ENCODE measurements at places on chromosomes 7 and 10.

- no peak for DNase-seq
Observed at GRCh38 chr10:115829521-115830205, 443.3 kb downstream of the GFRA1 start.

GRCh38 chr7:132430041-132430855 is 146.0 kb downstream of the PLXNA4 start:
- DNase-seq, result no peak

DNA sequence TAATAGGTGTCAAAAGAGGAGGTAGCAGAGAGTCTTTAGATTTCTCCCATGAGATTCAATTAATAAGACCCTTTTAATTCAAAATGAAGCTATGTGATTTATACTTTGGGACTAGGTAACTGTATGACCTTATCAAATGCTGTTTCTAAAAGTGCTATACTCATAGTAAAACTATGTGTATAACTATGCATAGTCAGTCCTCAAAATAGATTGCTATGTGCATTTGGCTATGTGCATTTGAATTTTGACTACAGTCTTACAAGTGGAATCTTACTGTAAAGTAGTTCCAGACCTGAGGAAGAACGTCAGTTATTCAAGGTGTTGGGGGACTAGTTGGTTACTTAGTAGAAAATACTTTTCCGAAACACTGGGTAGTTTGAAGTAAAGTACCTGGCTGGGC is 36.9 kb downstream of the ADD3 start:
- DNase-seq, result no peak

DNA sequence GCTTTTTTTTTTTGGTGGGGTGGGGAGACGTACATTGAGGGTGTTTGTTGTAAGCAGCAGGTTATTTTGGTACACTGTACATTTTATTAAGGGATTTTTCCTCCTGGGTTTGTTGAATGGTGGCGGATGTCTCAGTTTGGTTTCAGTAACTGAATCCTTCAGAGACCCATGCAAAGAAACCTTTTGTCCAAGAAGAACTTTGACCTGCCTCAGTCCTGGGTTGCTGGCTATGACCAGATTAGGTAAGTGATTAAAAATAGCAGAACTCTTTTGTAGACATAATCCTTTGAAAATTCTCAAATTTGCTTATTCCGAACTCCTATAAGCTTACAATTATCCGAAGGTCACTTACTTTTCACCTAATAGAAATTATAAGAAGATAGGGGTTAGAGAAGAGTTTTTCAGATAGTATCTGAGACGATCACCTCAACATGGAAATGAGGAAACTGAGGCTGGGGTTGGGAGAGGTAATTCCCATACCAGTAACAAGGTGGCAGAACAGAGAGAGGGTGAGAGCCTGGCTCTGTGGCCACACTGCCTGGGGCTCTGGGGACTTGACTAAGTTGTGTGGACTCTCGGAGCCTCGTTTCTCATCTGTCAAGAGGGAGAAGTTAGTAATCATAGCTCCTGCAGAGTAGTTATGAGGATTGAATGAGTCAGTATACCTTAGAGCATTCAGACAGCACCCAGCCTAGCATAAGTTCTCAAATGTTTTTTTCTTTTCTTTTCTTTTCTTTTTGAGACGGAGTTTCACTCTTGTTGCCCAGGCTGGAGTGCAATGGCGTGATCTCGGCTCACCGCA is 87.4 kb downstream of the CCNY start:
- no peak for DNase-seq

DNA sequence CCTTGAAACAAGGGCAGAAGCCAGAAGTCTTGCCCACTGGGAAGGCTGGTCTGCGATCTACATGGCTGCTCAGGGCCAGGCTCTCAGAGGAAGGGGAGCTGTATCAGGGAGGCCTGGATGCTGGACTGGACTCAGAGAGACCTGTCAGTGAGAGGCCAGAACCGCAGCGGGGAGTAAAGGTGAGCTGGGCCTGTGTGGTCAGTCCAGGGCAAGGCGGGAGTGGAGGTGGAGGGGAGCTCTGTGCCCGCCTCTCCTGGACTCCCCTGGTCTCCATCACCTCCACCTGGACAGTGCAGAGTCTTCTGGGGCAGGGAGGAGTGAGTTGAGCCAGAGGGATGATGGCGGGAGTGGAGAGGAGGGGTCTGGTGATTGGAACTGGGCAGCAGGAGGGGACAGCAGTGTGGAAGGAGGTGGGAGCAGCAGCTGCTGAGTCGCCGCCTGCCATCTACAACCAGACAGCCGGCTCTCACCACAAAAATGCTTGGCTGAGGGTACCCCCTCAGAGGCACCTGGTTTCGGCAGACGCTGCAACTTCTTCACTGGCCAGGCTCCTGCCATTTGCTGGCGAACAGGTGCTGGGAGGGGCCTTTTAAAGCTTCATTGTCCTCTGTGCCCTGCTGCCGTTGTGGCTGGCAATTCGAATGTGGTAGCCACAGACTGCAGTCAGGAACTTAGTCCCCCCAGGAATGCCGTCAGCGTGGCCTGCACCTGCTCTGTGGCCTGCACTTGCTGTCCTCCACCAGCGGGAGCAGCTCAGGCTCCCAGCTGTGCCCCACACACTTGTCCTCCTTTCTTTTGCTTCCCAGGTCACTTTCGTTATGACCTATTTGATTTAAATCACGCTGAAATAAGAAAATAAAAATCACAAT is 3.5 kb downstream of the RASSF4 start:
- no peak for DNase-seq

DNA sequence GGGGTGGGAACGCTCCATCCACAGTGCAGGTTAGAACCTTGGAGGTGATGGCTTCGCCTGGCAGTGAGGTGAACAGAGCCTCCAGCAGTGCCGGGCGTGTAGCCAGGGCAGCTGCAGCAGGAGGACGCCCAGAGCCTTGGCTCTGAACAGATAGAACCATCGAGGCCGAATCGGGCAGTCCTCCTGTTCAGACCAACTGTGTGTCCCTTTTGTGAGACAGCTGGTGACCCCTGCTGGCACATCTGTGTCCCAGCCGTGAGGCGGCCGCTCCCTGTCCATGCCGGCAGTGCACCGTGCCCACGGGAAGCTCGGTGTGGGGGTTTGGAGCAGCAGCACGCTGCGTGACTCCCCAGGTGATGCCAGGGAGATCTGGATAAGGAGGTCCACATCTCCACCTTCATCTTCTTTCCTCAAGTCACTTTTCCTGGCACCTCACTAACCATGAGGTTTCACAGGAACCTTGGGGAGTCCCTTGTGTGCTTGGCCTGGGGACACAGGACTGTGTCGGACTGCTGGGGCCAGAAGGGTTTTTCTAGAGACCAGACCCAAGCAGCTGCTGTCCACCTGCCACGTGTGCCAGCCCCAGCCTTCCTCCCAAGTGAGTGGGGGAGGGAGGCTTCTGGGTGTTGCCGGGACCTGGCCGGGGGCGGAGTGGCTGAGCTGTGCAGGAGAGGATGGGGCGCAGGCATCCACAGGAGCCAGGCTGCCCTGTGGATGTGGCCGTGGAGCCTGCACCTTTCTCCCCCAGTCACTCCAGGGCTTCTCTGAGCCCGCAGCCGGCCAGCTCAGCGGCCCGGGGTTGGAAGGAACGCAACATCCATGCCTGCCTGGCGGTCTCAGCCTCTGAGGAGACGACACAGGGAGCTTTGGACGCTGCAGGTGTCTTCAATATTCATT is 69.4 kb downstream of the DNAJB6 start:
- DNase-seq, result no peak

DNA sequence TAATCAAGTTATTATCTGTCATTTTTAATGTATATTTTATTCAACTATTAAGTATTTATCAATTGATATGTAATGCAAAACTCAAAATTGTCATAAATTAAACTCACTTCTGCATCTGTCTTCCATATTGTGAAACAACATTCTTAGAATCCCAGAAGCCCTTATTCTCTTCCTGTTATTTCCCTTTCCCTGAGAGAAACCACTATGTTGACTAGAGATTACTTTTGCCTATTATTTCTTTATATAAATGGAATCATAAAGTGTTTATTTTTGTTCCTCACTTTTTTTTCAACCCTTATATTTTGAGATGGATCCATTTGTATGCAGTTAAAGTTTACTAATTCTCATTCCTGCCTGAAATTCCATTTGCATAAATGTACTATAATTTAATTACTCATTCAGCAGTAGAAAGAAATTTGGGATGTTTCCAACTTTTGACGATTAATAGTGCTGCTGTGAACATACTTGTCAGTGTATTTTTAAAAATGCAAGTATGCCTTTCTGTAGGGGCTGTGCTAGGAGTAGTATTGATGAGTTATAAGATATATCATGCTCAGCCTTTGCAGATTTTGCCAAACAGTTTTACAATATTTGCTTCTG is 211.2 kb downstream of the SEMA3D start:
- no peak for DNase-seq

DNA sequence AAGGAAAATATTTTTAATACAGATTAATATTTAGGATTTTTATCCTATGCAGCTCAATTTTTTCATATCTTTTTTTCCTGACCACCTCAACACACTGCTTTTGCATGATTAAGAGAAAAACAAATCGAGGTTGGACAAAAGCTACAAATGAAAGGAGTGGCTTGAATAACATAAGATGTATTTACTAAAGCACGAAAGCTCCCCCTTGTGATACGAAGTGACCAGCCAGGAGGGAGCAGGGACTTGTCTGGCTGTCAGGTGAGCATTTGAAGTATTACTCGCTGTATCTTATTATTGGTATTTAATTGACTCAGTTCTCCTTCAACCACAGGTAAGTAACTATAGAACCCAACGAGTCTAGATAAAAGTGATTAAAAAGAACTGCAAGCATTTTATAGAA is 265.2 kb upstream of the PHF14 start:
- DNase-seq, result no peak

DNA sequence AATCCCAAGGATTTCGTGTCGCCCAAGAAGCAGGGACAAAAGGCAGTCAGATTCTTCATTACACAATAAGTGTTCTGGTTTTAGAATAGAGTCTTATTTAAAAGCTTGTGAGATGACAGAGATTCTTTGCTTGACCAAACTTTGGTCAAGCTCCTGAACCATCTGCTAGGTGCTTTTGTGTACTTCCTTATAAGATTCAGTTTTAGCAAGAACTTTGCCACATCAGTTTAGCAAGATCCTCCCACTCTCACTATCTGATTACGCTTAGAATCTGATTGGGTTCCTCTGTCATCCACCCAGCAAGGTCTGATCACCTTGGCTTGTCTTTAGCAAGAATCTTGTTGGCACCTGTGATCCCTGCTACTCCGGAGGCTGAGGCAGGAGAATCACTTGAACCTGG is 38.2 kb upstream of the SDHAF3 start:
- no peak for DNase-seq

Measured in GM10248 (cell line).